CD4-positive, alpha-beta T cell treated with Interleukin-17A for 4 hours (primary cell): ENCODE measurements at places on chromosomes 7 and 10.

GRCh38 chr10:3942937-3943489 is 158.0 kb upstream of the KLF6 start:
- no peak for DNase-seq

- DNase-seq, result no peak
Observed at GRCh38 chr10:131274883-131275282, 36.6 kb downstream of the TCERG1L start.

- DNase-seq, result no peak
Observed at GRCh38 chr10:96846395-96846794, 14.3 kb downstream of the LCOR start.

GRCh38 chr7:108311446-108312168 is 144.6 kb downstream of the NRCAM start:
- DNase-seq, result no peak

DNA sequence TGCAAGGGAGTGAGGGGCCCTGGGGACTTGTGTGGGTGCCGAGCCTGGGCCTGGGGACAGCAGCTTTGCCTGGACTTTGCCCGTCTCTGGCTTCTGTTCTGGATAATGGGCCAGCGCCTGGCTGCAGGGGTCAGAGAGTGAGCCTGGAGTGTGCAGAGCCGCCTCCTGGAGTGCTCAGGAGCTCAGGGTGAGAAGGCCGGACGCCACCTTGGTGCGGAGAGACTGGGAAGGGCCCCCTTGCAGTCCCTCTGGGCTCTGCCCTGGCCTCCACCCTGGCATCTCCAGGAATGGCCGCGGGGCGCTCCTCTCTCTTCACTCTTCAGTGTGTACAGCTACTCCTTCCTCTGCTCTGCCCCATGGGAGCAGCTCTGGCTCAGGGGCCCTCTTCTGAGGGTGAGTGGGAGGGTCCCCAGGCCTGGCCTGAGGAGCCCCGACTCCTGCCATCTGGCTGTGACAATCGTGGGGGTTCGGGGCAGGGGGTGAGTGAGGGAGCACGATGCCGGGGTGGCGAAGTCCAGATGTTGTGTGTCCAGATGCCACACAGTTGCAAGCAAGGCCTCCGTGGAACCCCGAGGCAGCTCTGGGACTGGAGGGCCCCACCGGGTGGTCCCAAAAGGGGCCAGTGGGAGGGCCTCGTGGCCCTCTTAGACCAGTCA is 187.1 kb downstream of the DNAJB6 start:
- DNase-seq, result no peak

GRCh38 chr10:132643709-132644526 is 106.3 kb downstream of the INPP5A start:
- no peak for DNase-seq

GRCh38 chr7:101170617-101171441 is 5.5 kb upstream of the VGF start:
- no peak for DNase-seq

- no peak for DNase-seq
Observed at GRCh38 chr7:44167920-44168319, 21.3 kb downstream of the GCK start.
